Cardiac fibroblast (primary cell): ENCODE measurements at places on chromosomes 5 and 9.

DNA sequence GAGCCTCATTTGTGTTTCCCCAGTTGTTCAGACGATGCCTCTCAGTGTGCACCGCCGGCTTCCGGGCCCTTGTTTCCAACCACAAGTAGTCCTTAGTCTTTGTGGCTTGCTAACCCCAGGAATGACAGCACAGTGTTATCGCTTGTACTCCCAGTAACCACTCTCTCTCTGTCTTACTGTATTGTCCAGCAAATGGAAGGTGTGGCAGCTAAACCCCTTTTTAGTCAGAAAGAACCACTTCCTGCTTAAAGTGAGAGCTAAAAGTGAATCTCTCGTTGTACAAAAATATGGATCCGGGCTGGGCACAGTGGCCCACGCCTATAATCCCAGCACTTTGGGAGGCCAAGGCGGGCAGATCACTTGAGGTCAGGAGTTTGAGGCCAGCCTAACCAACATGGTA is 61.3 kb downstream of the ENC1 start:
- DNase-seq: peak; percentile 26

DNA sequence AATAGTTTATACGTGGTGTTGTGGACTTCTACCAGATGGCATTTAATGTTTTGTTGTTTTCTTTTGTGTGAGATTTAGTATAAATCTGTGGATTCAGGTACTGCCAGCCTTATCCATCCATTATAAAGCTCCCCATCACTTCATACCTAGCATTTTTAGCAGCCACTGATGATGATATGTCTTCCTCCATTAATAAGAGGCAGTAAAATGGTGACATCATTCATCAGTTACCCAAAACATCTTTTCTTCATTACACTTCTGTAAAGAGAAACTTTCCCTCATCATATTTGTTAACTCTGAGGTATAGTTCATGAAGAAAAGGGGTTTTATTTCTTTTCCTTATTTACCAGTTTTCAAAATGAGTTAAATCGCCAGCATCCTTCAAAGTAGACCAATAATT is 19.4 kb downstream of the CHD1 start:
- no peak for DNase-seq

DNA sequence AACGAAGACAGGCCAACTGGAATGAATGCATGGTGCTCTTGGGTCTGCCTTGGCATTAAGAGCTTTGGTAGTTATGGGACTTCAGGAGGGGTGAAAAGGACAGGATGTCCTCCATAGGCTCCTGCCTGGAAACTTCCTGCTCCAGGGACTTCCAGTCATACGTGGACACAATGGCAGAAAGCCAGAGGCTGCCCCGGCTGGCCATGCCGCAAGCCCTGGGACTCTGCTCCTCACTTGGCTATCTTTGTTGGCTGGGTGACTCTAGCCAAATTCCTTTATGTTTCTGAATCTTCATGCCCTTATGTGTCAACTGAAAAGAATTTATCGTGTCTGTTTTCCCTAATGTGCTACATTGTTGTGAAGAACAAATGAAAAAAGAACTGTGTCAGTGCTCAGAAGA is 136.9 kb downstream of the SIL1 start:
- DNase-seq: peak; percentile 90

DNA sequence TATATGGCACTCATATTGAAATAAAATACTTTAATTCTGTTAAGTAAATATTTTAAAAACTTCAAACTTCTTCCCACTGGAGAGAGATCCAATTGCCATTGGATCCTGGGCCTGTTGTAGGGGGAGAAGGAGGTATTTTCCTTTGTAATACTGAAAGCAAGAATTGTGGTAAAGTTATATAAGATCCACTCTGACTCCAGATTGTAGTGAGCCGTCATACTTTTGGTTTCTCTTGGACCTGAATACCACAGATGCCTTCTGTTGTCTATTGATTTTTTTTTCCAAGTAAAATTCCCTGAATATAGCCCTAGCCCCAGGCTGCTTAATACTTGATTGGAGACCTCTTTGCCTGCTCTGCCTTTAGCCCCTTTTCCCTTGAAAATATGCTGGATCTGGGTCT is 86.9 kb downstream of the ATG10 start:
- no peak for DNase-seq

- DNase-seq: no peak
Observed at GRCh38 chr9:127014910-127015540, 100.4 kb downstream of the RALGPS1 start.

GRCh38 chr9:81848472-81848871 is 79.8 kb upstream of the SPATA31D4 start:
- DNase-seq: peak; percentile 54

DNA sequence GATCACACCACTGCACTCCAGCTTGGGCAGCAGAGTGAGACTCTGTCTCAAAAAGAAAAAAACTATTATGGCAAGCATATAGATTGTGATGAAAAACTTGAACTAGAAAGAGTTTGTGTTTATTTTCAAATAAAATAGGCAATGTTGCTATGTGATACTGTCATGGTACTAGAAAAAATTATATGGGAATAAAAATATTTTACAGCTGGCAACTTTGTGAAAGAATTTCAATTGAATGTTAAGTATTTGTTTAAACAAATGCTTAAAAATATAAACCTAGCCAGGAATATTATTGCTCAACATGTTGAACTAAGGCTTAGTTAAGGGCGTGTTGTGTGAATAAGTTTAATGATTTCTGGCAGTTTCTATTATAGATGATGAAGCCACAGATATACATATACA is 31.7 kb downstream of the HSDL2 start:
- no peak for DNase-seq

GRCh38 chr5:133260715-133261114 is 208.9 kb downstream of the HSPA4 start:
- no peak for DNase-seq

DNA sequence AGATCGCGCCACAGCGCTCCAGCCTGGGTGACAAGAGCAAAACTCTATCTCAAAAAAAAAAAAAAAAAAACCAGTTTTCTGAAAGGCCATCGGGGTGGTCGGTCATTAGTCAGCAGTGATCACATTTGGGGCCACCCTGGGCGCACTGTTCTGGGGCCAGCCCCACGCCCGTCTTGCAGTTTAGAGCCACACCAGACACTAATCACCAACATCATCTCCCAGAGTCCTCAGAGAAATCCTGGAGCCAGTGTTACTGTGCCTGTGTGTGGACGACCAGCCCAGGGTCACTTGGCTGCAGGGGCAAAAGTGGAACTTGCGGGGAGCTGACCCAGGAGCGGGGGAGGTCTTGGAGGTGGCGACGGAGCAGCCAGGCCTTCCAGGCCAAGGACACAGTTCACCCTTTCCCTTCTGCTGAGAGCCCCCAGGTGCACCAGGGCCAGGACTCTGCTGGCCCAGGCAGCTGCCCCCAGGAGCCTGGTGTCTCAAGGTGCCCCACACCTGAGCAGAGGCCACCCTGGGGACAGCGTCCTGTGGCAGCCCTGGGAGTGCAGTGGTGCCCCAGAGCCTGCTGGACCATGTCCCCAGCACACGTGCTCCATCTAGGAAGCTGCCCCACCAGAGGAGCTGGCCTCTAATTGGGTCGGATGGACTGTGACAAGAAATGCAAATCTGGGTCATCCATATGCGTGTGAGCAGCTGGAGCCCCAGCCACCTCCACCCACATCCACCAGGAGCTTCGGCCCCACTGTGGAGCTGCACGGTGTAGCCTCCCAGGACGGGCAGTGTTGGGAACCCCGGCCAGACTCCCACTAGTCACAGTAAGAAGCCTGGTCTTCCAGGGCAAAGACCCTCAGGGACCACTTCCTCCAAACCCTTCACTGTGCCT is 51.1 kb downstream of the NEK6 start:
- no peak for DNase-seq

- DNase-seq: no peak
Observed at GRCh38 chr9:103894184-103894583, 199.9 kb upstream of the SMC2 start.
